Glomerular endothelial cell (primary cell): ENCODE measurements at places on chromosomes 3 and 15. TPM values are rescaled to one million over a fixed set of nuclear protein-coding genes. Genes with fewer than 3 reads are reported as not detected.

GRCh38 chr3:119145500-119146167 is at the start of gene TEX55:
TEX55 (plus strand) TSS chr3:119146165; CDS start chr3:119146190, 25 bp downstream.
- DNase-seq = no peak

DNA sequence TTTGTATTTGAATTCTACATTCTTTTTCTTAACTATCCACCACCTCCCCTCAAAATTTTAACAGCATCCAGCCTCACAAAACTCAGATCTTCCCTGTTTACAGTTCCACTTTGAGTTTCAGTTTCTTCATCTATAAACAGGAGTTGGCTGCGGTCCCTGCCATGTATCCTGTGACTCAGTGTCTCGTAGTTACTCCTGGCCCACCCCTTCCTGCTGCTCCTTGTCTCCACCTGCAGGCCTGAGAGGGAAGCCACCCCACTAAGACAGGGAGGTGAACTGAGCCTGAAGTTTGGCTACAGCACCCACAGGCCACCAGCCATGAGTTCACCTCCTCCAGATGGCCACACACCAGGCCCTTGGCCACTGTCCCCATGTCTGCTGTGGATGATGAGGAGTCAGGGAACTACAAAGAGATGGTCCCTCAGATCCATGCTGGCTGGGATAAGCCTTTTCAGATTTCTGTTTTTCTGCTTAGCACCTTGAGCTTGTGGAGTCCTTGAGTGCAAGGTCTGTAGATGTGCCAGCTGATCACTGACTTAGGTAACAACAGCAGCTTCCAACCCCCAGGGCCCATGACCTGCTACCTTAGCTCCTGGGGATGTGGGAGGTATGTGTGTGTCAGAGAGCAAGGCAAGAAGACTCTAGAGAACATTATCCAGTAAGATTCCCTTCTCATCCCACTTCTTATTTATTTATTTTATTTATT is 37.5 kb downstream of the CD86 start:
- DNase-seq = no peak

The CPLX3 gene
- total RNA-seq = not detected in 2 replicates

The MCF2L2 gene
- total RNA-seq = 3.1 and 3.6 TPM in 2 replicates

- DNase-seq = no peak
Observed at GRCh38 chr3:134959516-134959915, 164.5 kb downstream of the EPHB1 start.

DNA sequence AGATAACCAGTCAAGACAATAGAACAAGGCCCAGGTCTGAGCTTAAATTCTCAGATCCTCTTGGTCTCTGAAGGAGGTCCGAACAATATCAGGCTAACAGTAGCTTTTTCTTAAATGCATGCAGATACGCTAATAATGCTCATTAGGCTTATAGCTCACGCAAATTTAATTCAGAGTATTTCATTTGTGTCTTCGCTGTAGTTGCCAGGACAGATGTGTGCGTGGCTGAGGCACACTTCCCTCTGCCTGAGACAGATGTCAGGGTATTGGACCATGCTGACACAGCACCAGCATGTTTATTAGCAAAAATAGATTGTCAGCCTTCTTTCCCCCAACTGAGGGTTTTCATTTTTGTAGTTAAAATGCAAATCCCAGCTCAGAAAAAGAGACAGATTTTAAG is 102.9 kb upstream of the BFSP2 start:
- DNase-seq = no peak

GRCh38 chr3:126442094-126442855 is 33.4 kb downstream of the ZXDC start:
- no peak for DNase-seq

DNA sequence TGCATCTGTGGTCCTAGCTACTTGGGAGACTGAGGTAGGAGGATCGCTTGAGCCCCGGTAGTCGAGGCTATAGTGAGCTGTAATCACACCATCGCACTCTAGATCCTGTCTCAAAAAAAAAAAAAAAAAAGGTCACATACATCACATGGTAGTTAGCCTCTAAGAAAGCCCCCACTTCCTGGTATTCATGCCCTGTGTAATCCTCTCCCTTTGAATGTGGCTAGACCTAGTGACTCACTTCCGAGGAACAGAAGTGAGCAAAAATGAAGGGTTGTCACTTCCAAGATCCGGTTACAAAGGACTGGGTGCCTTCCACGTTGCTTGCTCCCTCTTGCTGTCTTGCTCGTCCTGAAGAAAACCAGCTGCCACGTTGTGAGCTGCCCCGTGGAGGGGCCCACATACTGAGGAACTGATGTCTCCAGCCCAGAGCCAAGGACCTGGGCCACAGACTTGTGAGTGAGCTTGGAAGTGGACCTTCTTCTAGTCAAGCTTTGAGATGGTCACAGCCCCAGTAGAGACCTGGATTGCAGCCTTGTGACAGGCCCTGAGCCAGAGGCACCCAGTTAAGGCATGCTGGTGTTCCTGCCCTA is 12.6 kb upstream of the LCTL start:
- peak; percentile 50 for DNase-seq

The SNX22 gene
- 0.64 TPM in 1 of 2 replicates, not detected in the other for total RNA-seq
